ENCODE measurements at places on chromosomes 12 and 14. TPM values are rescaled to one million over a fixed set of nuclear protein-coding genes. Genes with fewer than 3 reads are reported as not detected.

DNA sequence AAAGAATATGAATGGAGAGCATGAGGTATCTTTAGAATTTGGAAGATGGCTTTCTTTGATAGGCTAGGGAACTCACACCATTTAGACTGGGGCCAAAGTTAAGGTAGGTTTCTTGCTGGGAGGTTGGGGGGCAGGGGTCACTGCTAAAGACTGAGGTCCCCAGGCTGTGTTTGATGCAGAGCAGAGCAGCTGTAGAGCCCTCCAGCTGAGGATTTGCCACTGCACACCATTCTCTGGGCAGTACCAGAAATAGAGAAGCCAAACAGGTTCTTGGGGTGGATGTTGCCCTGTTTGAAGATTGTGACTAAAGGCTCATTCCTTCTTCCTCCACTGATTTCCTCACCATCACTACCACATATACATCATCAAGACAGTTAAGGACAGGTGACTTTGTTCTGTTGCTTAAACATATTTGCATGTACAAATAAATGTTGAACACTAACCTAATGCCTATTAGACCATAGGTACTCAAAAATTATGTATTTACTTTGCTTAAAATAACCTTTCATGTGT lies 7.9 kb downstream of the NTF3 start:
- peaks cover 2% of the 10 kb centered on the region for H3K4me1 ChIP-seq
- no peak overlapping the region for H3K4me3 ChIP-seq
- DNase-seq, result no peak
- no peak overlapping the region for H3K27ac ChIP-seq
- H3K36me3 ChIP-seq, result no peaks in the 10 kb centered on the region
- peaks cover 35% of the 10 kb centered on the region for H3K27me3 ChIP-seq

Gene GYS2
- not detected for total RNA-seq

DNA sequence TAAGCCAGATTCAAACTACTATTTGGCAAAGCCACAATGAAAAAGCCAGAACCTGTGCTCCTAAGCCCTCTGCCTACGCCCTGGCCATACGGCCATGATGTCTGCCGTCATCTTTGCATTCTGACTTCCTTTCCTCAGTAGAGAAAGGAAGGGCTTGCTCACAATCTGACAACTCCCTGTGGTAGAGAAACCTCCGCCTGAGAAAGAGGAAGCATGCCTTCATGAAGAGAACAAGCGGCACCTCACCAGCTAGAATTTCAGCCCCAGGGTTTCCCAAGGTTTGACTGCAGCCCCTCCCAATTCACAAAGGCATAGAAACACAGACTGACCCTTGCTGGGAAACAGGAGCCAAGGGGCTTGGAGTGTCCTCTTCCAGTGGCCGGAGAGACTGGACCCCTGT lies 25.7 kb downstream of the TEP1 start:
- peaks cover 39% of the 10 kb centered on the region for H3K36me3 ChIP-seq
- no peak overlapping the region for H3K4me3 ChIP-seq
- no peaks in the 10 kb centered on the region for H3K27me3 ChIP-seq

- H3K27ac ChIP-seq, result no peak overlapping the region
- no peak for DNase-seq
- H3K4me1 ChIP-seq, result peaks cover 36% of the 10 kb centered on the region
- H3K4me3 ChIP-seq, result no peak overlapping the region
- no peaks in the 10 kb centered on the region for H3K27me3 ChIP-seq
These were observed 55.5 kb downstream of the FGD4 start for GRCh38 chr12:32454866-32455265.

DNA sequence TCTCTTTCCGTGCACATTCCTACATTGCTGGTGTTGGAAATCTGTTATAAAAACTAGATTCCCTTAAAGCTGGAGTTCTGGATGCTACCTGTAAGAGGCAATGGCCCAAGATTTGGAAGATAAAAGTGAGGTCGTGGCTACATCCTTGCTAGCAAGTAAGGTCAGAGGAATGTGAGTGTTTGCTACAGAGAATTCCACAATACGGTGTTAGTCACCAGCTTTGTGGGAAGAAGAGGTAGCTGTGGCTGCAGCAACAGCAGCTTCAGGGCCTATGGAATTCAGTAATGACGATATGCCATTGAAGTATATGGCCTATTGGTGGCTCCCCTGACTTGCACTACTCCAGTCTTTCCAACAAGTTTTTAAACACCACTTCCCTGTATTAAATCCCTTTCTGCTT lies 227.7 kb upstream of the TMEM260 start:
- H3K4me1 ChIP-seq, result no peaks in the 10 kb centered on the region
- H3K27ac ChIP-seq, result no peak overlapping the region
- DNase-seq, result no peak
- no peak overlapping the region for H3K4me3 ChIP-seq

DNA sequence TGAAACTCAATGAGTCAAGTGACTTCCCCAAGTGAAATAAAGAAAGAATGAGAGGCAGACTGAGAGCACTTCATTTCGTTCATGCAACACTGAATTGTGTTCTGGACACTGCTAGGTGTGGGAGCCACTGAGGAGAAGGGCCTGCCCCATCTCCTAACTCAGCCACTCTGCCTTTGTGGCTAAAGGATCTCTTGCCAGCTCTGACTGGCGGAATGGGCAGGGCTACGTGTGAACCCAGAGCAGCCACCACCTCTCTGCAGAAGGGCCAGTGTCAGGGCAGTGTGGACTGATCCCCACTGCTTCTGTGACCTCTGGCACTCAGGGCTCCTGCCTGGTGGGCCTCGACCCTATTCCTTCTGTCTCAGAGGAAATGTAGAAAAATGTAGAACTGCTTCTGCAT lies 46.5 kb upstream of the GZMB start:
- H3K4me3 ChIP-seq, result no peak overlapping the region
- peaks cover 33% of the 10 kb centered on the region for H3K27me3 ChIP-seq
- no peak overlapping the region for H3K27ac ChIP-seq
- H3K36me3 ChIP-seq, result no peaks in the 10 kb centered on the region
- peaks cover 4% of the 10 kb centered on the region for H3K4me1 ChIP-seq

GRCh38 chr12:2161473-2161872 lies 108.7 kb downstream of the CACNA1C start:
- H3K27ac ChIP-seq, result no peak overlapping the region
- H3K36me3 ChIP-seq, result peaks cover 18% of the 10 kb centered on the region
- no peaks in the 10 kb centered on the region for H3K27me3 ChIP-seq
- peaks cover 34% of the 10 kb centered on the region for H3K4me1 ChIP-seq
- H3K4me3 ChIP-seq, result no peak overlapping the region

DNA sequence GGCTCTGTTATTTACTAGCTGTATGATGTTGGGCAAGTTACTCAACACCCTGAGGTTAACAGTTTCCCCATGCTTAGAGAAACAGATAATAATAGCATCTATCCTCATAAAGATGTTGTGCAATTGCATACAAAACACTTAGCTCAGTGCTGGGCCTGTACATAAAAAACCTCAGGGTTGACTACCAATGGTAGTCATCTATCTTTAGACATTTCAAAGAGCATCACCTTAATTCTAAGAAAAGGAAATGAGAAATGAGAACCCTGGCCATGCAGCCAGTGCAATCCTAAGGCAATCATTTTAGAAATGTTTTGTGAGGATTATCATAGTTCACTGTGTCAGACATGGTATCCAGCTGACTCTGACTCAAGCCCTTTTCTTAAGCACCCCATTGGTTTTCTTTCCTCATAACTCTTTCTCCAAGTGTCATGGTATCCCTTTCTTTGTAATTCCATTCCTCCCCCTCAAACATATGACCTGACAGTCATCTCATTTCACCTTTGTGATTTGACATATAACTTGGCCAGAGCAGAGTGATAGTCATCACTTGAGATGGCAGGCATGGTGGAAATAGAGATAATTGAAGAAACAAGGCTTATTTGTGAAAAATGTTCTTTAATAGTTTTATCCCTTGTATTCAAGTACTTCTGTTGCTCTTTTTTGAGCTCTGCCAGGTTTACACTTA lies 29.5 kb upstream of the OSBPL8 start:
- no peaks in the 10 kb centered on the region for H3K36me3 ChIP-seq
- H3K27me3 ChIP-seq, result no peaks in the 10 kb centered on the region
- no peaks in the 10 kb centered on the region for H3K4me1 ChIP-seq
- no peak for DNase-seq
- H3K27ac ChIP-seq, result no peak overlapping the region

Gene DAO
- not detected for total RNA-seq

DNA sequence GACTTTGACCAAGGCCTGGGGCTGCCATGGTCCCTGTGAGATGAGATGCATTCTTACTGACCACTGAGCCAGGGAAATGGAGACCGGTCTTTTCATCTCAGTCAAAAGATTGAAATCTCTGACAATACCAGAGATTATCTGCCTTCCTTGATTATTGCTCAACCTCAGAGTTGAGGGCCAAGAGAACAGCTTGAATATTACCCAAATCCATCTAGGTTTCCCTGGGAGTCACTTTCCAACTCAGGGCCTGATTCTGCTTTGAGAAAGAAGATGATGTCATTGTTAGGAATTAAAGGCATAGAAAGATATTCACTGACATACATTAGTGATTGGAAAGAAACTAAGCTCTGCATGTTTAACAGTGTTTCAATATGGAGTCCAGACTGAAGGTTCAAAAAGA lies 515.9 kb upstream of the TBX3 start:
- H3K27ac ChIP-seq, result no peak overlapping the region
- no peaks in the 10 kb centered on the region for H3K27me3 ChIP-seq
- DNase-seq, result no peak
- no peaks in the 10 kb centered on the region for H3K4me1 ChIP-seq
- no peak overlapping the region for H3K4me3 ChIP-seq
- no peaks in the 10 kb centered on the region for H3K36me3 ChIP-seq

GRCh38 chr12:25323581-25323982 lies 72.9 kb upstream of the KRAS start:
- H3K4me1 ChIP-seq, result peaks cover 15% of the 10 kb centered on the region
- no peaks in the 10 kb centered on the region for H3K36me3 ChIP-seq
- H3K27ac ChIP-seq, result no peak overlapping the region
- H3K27me3 ChIP-seq, result peaks cover 4% of the 10 kb centered on the region

DNA sequence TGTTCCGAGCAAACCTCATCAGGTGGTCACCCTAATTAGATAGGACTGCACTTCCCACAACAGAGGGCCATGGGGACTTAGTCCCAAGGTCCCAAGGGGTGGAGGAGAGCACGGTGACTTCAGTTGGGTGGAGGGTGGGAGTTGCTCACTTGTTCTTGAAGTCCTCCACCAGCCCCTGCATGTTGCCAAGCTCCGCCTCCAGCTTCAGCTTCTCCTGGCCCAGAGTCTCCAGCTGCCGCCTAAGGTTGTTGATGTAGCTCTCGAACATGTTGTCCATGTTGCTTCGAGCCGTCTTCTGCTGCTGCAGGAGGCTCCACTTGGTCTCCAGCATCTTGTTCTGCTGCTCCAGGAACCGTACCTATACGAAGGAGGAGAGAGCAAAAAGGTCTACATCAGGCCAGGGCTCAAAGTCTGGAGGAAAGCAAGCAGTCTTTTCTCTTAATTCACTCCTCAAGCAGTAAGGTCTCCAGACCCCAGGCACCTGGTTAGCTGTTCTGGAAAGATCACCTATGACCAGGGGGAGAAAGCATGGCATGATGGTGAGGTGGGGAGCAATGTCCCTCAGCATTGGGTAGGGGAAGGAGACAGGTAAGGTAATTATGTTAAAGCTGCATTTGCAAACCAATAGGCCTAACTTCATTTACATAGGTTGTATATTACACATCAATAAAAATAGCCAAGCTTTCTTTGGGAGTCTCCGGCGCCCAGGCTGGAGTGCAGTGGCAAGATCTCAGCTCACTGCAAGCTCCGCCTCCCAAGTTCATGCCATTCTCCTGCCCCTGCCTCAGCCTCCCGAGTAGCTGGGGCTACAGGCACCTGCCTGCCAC lies 2.9 kb downstream of the KRT8 start:
- H3K4me3 ChIP-seq, result no peak overlapping the region
- H3K27ac ChIP-seq, result no peak overlapping the region
- no peaks in the 10 kb centered on the region for H3K36me3 ChIP-seq

DNA sequence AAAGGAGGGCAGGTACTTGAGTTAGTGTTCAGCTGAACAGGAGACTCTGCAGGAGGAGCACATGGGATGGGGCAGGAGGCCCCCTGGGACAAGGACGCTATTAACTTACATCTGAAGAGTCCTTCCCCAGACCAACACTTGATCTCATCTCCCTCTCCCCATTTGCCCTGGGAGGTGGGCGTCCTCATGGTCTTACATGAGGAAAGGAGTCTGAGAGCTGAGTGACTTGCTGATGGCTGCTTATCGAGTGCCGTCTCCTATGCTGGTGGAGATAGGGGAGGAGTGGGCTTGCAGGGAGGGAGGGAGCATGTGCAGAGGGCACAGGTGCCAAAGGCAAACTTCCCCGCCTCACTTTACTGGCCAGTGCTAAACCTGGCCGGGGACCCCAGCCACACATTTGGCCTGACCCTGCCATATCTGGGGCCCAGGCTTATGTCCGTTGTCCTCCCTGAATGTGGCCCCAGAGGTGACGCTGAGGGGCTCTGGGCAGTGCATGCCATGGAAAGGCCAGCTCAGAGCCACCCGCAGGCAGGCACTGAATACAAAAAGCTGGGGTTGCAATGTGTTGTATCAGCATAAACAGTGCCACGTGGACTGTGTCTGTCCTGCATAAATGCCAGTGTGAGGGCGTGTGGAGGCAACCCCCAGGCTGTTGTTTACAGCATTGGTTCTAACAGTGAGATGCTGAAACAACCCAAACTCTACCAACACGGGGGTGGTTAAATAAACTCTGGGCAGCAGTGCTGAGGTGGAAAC lies 29.4 kb downstream of the FAIM2 start:
- no peaks in the 10 kb centered on the region for H3K36me3 ChIP-seq
- no peak for DNase-seq
- H3K4me3 ChIP-seq, result no peak overlapping the region
- H3K27ac ChIP-seq, result no peak overlapping the region
- H3K27me3 ChIP-seq, result peaks cover 7% of the 10 kb centered on the region

- peaks cover 65% of the 10 kb centered on the region for H3K27me3 ChIP-seq
- H3K4me1 ChIP-seq, result no peaks in the 10 kb centered on the region
These were observed 10.1 kb upstream of the C14orf39 start for GRCh38 chr14:60495946-60496345.

DNA sequence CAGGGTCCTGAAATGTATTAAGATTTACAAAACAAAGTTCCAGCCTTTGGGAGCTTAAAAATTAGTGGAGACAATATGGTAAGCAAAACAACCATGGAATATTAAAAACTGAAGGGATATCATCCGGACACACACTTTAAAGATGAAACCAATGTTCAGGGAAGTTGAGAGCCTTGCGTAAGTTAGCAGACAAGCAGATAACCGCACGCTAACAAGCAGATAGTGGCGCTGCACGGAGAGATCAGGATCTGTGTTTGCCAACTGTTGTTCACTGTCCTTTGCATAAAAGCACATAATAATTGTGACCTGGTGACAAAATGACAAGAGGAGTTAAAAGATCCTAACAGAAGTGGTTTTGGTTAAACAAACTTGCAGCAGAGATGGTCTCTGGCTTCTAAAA lies 14.3 kb upstream of the TMEM229B start:
- H3K4me3 ChIP-seq, result no peak overlapping the region
- H3K27ac ChIP-seq, result no peak overlapping the region

Measured in osteocyte (in vitro differentiated cells).